AG20443 (cell line): ENCODE measurements at places on chromosomes 5 and 9.

GRCh38 chr5:81161012-81161601, 72.0 kb upstream of the CKMT2 start:
- DNase-seq: no peak

- no peak for DNase-seq
Measured at GRCh38 chr5:3381206-3381825, 214.3 kb upstream of the IRX1 start.

- DNase-seq: no peak
Measured at GRCh38 chr9:85298499-85298898, 443.3 kb downstream of the AGTPBP1 start.

DNA sequence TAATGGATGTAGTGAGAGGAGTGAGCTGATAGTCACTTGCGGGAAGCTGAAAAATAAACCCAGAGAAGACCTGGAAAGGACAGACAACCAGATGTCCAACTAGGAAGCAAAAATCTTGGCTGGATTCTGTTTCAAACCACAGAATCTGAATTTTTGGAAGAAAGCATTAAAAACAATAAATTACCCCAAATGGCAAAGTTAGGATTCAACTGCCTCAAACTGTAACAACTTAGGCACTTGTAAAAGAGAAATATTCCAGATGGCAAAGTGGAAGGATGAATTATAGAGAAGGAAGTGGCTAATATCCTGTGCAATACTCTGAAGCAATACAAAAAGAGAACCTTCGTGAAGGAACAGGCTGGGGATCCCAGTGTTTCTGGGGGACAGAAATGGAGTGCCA, 46.8 kb upstream of the SLIT3 start:
- peak; percentile 39 for DNase-seq

DNA sequence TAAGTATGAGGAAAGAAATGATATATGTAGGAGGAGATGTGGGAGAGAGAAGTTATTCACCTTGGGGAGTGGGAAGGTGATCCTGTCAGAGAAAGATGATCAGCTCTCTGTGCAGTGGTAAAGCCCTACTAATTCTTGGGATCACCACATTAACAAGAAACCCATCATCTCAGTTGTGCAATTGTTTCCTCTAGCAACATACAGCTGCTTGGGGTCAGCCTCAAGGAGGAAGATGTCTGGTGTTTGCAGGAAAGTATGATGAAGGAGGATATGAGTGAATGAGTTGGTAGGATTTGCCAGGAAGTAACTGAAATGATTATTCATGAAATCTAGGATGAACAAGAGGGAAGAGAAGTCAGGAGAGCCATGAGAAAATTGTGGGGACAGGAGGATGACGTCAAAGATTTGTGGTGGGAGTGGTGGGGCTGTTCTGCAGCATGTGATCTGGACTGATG, 50.1 kb downstream of the TNFSF8 start:
- DNase-seq: no peak

GRCh38 chr5:16913187-16914107, 22.6 kb downstream of the MYO10 start:
- no peak for DNase-seq

GRCh38 chr9:79817438-79818004, 245.8 kb downstream of the TLE4 start:
- DNase-seq: peak; percentile 21

DNA sequence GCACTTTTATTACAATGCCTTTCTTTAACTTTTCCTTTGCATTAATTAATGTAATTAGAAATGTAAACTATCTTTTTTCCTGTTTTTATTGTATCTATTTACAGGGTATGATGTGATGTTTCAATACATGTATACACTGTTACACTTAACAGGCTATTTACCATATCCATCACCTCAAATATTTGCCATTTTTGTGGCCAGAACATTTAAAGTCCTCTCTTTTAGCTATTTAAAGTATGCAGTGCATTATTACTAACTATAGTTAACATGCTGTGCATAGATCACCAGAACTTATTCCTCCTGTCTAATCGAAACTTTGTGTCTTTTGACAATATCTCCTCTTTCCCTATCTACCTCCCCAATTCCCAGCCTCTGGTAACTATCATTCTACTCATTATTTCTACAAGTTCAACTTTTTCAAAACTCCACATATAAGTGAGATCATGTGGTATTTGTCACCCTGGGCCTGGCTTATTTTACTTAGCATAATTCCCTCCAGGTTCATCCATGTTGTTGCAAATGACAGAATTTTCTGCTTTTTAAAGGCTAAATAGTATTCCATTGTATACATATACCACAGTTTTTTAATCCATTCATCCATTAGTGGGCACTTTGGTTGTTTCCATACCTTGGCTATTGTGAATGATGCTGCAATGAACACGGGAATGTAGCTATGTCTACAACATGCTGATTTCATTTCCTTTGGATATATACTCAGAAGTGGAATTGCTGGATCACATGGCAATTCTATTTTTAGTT, 32.8 kb downstream of the OR2K2 start:
- DNase-seq: no peak

DNA sequence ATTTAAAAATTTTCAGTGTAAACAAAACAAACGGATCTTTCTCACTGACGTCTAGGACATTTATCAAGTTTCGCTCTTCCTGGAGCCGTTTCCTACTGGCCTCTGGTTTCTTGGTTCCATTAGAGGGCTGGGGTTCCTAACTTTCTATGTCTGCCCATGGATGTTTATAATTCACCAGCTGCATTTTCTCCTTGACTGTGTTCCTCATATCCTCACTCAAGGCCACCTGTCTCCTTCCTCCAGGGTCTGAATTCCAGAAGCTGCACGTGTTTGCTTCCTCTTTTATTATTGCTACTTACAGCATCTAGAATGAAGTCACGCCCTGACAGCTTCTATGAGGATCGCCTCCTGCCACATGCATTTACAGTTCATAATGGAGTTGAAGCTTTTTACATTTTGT, 74.1 kb upstream of the BASP1 start:
- no peak for DNase-seq

DNA sequence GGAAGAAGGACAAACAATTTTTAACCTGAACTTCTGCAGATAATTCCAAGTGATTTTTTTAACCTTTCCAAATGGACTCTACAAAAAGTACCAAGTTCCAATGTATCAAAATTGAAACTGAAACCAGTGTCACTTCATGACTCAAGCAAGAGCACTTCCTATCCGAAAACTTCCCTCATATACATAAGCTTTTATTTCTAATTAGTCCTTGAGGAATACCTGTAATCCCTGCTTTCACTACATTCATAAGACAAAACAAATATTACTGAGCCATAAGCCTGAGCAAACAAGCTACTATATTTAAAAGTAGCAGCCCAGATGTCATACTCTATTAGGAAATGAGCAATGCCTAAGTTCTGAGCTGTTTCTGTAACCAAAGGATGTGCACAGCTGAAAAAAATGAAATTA, 224.4 kb downstream of the EBF1 start:
- DNase-seq: peak; percentile 53

- no peak for DNase-seq
Measured at GRCh38 chr9:2781336-2781735, 62.6 kb downstream of the PUM3 start.

DNA sequence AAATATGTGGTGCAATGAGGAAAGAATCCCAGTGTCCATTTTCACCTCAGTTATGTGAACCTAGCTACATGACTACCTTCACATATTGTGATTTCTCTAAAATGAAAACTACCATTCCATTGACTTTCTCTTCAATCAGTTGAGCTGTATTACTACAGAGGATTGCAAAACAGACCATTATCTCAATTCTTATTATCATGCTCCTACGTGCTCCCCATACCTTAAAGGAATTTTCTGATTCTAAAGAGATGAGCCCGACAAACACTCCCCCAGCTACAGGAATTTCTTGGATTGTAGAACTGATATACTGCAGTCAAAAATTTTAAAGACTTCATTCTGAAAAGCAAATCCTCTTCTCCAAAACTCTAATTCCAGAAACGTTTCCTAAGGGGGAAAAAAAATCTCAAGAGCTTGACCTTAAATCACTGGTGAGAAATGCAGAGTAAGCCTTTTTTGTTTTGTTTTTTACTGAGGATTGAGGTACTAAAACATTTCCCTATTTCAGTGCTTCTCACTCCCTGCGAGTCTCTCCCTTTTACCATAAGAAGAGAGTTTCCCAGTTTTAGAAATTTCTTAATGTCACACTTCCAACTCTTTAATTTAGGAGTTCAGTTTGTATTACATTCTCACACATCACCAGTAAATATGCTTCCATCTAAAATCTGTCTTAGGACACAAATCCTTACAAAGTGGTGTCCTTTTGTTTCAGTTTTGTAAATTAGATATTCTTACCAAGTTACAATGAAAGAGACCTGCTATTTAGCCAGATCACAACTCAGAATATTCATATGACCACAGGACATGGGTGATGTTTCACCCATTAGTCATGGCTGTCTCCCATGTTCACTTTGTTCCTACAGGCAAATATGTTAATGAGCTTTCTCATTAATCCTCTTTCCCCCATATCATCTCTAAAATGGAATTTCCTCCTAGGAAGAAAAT, 203.8 kb downstream of the TSSK1B start:
- DNase-seq: no peak

DNA sequence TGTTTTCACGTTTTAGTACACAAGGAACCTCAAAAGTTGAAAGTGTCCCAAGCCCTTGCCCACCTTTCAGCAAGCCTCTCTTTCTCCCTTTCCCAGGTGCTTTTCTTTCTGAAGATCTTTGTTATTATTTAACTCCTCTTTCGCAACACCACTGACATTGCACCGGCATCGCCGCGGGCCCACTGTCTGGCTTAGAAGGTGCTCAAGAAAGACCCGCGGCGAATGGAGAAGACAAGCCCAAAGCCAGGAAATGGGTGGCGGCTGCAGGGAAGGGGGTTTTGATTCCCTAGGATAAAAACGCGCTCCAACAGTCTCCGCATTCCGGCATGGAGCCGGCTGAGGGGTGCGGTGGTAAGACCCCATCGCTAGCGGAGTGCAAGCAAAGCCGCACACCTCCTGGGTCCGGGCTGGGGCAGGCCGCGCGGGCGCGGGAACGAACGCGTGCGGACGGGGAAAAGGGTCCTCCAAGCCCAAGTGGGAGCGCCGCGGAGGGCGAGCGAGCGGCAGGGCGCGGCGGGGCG, 404 bp upstream of the AFAP1L1 start:
- DNase-seq: no peak

DNA sequence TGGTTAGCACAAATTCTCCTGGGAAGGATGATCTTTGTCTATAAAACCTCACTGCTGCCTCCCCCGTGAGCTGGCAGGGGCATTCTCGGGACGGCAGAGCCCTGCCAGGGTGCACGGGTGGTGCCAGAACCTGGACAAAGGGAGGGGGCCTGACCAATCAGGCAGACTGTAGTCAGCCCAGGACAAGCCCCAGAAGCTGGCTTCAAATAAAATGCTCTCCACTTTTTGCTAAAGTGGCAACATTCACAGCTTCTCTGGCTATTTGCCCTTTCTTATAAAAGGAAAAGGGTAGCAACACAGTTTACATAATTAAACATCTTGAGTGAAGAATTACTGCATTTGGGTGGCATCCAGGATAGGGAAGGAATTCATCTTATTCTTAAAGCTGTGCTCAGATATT, 14.4 kb downstream of the IL9 start:
- no peak for DNase-seq
